H4 (cell line): ENCODE measurements at places on chromosomes 7 and 10. TPM values are rescaled to one million over a fixed set of nuclear protein-coding genes. Genes with fewer than 3 reads are reported as not detected.

GRCh38 chr10:62196528-62196927 lies 72.1 kb downstream of the RTKN2 start:
- DNase-seq: no peak

- DNase-seq: no peak
Measured at GRCh38 chr7:71140264-71140663, 8.3 kb downstream of the GALNT17 start.

Gene BLNK
- total RNA-seq: 0.10 TPM in 1 of 2 replicates, not detected in the other

Gene JAKMIP3
- 0.43 and 0.81 TPM in 2 replicates for total RNA-seq

Gene DRGX
- total RNA-seq: not detected in 2 replicates

Gene TFR2
- 0.25 TPM in 1 of 2 replicates, not detected in the other for total RNA-seq

Gene HMX2
- total RNA-seq: 0.27 TPM in 1 of 2 replicates, not detected in the other

GRCh38 chr10:119079599-119080520 lies 757 bp downstream of the EIF3A start:
- peak; percentile 44 for DNase-seq

GRCh38 chr10:79407423-79407796 lies 38.0 kb downstream of the ZCCHC24 start:
- no peak for DNase-seq

DNA sequence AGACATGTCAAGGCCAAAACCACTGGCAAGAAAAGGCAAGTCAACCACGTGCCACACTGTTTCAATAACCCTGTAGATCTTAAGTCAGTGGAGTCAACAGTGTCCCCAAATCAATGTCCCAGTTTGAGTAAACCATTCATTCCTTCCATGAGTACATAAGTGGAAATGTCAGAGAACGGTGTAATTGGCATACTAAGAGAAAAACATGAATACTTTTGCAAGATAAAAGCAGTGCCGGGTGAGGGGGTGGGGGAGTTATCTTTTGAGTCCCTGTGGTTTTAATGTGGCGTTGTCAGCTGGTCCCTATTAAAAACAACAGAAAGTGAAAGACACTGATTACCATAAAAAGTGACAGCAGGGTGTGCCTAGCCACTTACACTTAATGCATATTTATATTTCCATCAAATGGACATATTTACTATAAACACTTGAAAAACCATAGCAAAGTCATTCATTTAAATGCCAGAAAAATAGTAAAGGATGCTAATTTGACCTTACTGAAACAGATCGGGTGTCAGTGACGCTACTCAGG lies 37.8 kb downstream of the RSU1 start:
- DNase-seq: no peak

Gene TSPAN12
- total RNA-seq: 13.3 and 13.7 TPM in 2 replicates

DNA sequence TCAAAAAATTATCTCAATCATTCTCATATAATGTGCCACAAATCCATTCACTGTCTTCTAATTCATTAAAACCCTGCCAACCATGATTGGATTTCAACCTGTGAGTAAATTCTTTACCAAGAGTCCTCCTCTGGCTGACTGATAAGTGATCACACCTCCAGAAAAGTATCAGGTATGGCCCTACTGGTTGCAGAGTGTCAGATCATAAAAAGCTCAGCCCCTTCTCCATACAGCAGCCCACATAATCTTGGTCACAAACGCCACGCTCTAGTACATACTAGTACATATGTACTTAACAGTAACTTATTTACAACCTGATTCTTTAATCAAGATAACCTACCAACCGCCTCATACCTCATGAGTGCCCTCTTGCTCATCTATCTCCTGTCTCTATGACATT lies 26.1 kb downstream of the UBE2H start:
- DNase-seq: no peak

Gene NEUROD6
- total RNA-seq: not detected in 2 replicates

DNA sequence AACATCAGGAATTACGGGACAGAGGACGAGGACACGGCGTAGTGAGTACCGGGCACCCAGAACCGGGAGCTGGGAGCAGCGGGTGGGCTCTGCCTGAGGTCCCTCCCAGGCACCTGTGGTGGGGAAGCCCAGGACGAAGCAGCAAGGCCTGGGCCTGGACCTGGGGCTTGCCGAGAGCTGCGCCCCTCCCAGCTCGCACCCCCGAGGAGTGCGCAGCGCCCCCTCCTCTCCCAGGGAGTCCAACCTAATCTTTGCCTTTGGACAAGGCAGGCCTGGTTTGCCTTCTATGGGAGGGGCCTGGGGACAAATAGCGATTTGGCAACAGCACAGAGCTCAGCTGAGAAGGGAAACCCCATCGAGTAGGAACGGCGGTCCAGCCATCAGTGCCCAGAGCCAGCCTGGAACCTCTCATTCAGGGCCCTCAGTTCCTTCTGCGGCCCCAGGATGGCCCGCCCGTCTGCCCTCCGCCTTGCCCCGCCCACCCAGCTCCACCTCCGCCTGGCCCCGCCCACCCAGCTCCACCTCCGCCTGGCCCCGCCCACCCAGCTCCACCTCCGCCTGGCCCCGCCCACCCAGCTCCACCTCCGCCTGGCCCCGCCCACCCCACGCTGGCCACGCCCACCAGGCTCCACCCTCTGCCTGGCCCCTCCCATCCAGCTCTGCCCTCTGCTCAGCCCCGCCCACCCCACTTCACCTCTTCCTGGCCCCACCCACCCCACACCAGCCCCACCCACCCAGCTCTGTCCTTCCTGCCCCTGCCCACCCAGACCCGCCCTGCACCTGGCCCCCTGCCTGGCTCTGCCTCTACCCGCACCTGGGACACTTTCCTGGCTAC lies 32.5 kb upstream of the KNDC1 start:
- no peak for DNase-seq

DNA sequence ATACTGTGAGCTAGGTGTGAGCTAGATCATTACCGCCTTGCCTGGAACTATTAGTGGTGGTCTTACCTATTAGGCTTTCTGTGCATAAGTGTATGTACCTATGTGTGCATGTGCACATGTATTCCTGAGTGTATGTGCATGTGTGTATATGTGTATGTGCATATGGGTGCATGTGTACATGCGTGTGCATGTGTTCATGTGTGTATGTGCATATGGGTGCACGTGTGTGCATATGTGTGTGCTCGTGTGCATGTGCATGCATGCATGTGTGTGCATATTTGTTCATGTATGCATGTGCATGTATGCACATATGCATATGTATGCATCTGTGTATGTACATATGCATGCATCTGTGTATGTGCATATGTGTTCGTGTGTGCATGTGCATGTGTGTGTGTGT lies 508.3 kb upstream of the ADARB2 start:
- no peak for DNase-seq

Gene HMX3
- 0.45 TPM in 1 of 2 replicates, not detected in the other for total RNA-seq

DNA sequence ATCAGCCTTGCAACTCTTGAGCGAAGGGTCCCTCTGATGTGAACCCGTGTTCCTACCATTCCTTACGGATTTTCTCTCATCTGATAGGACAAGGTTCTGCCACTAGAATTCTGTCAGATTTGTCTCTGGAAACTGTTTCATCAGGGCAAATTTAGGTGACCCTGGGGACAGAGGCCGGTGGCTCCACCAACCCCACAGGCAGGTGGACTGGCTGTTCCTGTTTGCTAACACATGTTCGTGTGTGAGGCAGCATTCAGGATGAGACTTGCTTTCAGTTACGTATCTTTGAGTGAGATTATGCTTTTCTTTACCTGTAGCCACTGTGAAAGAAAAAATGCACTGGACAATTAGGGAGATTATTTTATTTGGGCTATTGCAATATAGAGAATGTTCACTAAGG lies 449.9 kb downstream of the INHBA start:
- no peak for DNase-seq

DNA sequence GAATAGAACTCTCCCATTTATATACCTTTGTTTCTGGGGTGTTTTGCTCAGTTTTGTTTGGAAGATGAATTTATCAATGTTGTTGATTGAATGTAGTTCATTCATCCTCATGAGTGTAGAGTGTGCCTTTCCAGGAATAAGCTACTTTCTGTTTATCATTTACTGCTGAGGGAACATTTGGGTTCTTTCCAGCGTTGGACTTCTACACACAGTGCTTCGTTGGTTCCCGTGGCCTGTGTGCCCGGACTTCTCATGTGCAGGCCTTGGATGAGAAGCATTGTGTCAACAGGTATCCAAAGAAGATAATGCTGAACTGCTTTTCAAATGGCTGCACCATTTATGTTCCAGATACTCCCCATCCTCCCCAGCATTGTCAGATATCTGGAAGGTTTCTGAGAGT lies 107.6 kb upstream of the TNS3 start:
- no peak for DNase-seq

GRCh38 chr10:93309062-93309461 lies 173.1 kb downstream of the MYOF start:
- no peak for DNase-seq

DNA sequence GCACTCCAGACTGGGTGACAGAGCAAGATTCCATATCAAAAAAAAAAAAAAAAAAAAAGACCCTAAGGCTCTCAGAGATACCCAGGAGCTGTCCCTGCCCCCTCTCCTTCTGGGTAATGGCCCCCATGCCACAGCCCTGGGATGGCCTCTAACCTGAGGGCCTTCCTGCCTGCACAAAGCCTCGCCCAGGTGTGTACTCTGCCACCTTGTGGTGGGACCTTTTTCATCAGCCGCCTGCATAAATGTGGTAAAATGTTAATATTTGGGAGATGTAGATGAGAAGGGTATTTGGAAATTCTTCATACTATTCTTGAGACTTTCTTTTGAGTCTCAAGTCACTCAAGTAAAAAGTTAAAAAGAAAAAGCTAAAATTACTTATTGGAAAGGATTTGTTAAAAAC lies 46.3 kb upstream of the RNF216 start:
- DNase-seq: no peak
